Activated CD4-positive, alpha-beta T cell treated with anti-CD3 and anti-CD28 coated beads, Interleukin-2, amount 50 U/mL, for 1 hour (primary cell): ENCODE measurements at places on chromosomes 6 and 20.

- no peak for DNase-seq
Measured at GRCh38 chr6:56663344-56663743, 20.7 kb upstream of the DST start.

DNA sequence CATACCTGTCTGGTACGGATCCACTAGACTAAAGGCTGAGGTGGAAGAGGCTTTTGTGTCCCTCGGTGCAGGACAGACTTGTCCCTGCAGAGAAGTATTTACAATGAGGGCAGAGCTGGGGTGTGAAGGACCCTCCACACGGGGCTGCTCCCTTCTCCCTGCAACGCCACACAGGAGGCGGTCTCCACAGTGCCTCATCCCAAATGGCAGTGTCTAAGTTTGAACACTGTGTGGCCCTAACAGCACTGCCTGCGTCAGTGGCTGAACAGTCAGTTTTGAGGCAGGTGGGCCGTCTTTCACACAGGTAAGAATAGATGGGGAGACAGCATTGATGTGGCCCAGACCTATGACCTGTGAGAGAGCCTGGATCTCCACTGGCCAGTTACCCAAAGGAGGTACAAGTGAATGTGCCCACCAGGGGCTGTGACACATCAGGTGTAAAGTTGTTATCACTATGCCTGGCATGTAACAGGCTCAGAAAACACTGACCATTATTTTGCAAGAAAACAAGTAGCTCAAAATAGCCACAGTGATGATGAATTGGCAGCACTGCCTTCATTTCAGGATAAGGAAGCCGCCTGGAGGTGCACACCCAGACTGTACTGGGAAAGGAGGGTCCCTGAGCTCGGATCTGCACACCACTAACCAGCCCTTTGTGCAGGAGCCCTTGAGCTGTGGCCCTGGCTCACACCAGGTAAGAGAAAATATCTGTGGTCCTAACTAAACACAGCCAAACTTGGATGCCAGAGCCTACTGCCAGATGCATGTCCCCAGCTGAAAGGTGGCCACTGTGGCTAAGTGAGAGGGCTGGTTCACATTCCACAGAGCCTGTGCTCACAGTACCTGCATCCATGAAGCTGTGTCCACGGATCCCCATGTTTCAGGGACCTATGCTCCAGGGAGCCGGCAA is 246.7 kb downstream of the DLL1 start:
- no peak for DNase-seq

DNA sequence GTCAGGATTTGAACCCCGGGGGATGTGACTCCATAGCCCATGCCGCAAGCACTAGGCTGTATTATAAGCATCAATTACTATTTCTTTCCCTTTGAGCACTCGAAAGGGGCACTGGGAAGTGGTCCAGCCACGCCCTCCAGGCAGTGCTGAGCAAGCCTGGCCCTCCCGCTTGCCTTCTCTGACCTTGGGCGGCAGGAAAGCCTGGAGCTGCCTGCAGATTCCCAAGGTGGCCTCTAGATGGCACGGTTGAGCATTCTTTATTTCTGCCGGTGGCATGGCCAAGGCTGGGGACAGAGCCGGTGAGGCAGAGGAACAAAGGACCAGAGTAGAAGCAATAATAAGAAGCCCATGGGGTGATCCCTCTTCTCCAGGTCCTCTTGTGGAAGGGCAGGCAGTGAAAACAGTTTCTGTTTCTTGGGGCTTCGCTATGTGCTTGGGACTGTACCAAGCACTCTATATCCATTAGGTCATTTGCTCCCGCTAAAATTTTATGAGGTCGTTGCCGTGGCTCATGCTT is 32.0 kb downstream of the ARHGAP40 start:
- DNase-seq, result peak; percentile 50

- no peak for DNase-seq
Measured at GRCh38 chr20:9926007-9926406, 87.1 kb upstream of the PAK5 start.
